Stimulated activated CD8-positive, alpha-beta memory T cell treated with anti-CD3 and anti-CD28 coated beads, Interleukin-7, amount 100 ng/mL, for 24 hours (primary cell): ENCODE measurements at places on chromosomes 1 and 21.

- DNase-seq: no peak
Measured at GRCh38 chr1:246674049-246674448, 50.2 kb upstream of the SCCPDH start.

DNA sequence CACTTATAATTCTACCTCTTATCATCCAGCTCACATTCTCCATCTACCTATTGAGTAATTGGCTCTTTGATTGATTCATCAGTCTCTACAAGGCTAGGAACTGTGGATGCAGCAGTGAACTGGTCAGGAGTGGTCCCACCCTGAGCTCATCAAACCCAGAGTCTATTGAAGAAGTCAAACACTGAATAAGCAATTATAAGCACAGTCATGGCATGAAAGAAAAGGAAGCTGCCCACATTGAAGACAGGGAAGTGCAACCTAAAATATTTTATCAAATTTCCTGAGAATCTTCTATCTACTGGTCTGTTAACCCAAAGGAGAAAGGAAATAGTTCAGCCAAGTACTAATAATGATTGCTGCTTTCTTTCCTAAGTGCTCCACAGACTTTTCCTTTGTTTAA, 35.7 kb downstream of the ACP6 start:
- DNase-seq: no peak

DNA sequence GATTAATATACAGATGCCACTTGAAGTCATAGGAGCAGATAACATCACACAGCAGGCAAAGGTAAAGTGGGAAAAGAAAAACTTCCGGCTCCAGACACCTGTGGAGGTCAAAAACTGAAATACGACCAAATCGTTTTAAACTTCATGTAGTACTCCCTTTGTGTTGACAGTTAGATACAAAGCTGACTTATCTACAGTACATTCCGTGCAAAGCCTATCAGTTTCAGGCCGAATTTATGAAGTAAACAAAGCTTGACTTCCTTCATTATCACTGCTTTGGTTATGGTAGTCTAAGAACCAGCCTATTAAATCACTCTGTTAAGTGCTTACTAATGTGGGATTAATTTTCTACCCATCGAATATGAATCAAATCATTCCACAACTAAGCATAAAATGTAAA, 156.3 kb downstream of the SMYD3 start:
- DNase-seq: no peak

- DNase-seq: no peak
Measured at GRCh38 chr1:87435484-87435883, 106.8 kb downstream of the LMO4 start.

DNA sequence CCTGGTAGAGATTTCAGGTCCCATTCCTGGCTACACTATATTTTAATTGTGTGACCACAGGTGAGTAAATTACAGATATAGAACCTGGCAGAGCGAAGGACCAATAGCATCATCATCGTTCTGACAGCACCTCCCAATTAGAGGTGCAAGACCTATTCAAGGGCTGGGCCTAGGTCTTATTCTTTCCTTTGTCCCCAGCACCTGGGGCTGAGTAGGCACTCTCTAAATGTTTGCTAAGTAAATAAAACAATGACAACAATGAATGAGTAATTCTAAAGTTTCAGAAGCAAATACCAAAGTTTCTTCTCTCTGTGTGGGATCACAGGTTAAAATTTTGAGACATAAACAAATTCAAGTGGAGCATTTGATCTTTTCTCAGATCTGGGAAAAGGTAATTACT, 32.7 kb downstream of the BEND5 start:
- DNase-seq: no peak

DNA sequence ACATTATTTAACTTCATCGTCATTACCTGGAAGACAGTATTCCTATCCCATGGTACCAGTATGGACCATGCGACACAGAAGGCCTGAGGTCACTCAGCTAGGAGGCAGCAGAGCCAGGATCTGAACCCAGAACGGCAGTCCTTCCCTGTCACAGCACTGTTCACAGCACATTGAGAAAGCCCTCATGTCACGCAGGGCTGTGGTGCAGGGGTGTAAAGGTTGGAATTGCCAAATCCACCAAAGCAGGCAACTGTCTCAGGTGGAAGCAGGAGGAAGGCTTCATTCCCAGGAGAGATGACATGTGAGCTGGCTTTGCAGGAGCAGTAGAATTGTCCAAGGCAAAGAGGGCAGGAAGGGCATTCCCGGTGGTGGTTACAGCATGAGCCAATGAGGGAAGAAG, 9.9 kb upstream of the TTC22 start:
- no peak for DNase-seq

DNA sequence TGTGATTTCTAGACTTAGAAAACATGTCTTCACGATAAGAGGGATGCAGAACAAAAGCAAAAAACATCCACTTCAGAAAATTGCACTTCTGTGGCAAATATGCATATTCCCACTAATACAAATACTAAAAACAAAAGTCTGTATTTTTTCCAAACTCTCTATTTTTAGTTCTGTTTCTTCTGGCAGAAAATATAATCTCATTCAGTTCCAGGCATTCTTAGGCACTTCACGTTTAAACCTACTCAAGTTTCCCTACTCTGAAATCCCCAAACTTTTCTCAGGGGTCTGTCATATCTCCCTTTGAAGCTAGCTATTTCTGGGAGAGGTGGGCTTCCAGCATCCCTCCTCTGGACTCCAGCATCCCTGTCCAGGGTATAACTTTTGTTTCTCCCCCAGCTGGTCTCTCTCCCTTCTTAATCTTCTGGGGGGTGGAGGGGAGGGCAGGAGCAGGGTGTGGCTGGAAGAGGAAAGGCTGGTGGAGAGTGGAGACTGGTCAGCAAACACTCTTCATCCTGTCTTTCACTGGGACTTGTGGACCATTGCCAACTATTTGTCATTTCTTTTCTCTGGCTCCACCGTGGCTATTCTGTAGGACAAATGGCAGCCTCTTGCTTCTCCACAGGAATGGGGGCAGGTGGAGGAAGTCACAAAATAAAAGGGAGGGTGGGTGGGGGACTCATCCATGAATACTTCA, 19.6 kb upstream of the NCF2 start:
- DNase-seq: no peak

GRCh38 chr1:161994175-161994668, 29.4 kb downstream of the OLFML2B start:
- DNase-seq: no peak

GRCh38 chr1:233248014-233248413, 47.5 kb downstream of the PCNX2 start:
- no peak for DNase-seq

- no peak for DNase-seq
Measured at GRCh38 chr21:41509733-41510132, 1.8 kb upstream of the TMPRSS2 start.

DNA sequence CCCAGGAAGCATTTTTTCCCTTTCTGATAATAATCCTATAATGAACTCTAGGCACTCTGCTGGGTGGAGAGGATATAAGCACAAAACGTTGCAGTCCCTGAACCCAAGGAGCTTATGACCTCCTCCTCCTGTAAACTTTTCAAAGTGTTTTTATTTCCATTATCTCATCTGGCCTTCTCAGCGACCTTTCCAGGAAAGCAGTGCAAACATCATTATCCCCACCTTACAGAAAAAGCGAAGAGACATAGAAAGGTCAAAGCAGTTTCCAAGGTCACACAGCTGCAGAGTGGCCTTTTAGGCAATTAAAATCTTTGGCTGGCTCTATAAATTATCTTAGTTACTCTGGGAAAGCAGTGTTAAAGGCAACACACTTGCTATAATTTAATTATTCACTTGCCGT, 63.8 kb downstream of the OLFML3 start:
- DNase-seq: no peak

GRCh38 chr1:233368106-233368788, 40.7 kb downstream of the MAP3K21 start:
- no peak for DNase-seq

- no peak for DNase-seq
Measured at GRCh38 chr21:38775733-38776132, 30.0 kb upstream of the ETS2 start.

- no peak for DNase-seq
Measured at GRCh38 chr1:34188418-34188817, 11.7 kb downstream of the C1orf94 start.

- no peak for DNase-seq
Measured at GRCh38 chr1:1179983-1180861, 6.5 kb downstream of the TTLL10 start.

DNA sequence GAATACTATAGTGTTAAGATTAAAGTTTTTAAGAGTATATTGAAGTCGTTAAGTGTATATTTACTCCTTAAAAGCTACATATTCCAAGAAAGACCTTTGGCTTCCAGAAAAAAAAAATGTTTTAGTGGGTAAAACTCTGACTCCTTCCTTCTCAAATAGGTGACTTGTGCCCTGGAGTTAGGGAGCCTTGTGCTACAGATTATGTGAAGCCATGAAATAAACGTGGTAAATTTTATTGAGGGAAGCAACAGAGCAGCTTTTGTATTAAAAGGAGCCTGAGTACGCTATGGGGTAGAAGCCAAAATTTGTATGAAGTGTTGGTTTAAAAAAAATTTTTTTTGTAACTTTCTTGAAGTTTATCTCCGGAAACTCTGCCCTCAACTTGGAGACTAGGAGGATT, 994 bp downstream of the RO60 start:
- no peak for DNase-seq

GRCh38 chr1:152110365-152110859, 4.8 kb downstream of the TCHH start:
- DNase-seq: no peak

- no peak for DNase-seq
Measured at GRCh38 chr1:179493323-179493722, 82.4 kb downstream of the NPHS2 start.

- DNase-seq: no peak
Measured at GRCh38 chr1:26164036-26164860, 4.5 kb downstream of the C1orf232 start.

- DNase-seq: no peak
Measured at GRCh38 chr1:65832296-65832695, 39.6 kb downstream of the PDE4B start.

DNA sequence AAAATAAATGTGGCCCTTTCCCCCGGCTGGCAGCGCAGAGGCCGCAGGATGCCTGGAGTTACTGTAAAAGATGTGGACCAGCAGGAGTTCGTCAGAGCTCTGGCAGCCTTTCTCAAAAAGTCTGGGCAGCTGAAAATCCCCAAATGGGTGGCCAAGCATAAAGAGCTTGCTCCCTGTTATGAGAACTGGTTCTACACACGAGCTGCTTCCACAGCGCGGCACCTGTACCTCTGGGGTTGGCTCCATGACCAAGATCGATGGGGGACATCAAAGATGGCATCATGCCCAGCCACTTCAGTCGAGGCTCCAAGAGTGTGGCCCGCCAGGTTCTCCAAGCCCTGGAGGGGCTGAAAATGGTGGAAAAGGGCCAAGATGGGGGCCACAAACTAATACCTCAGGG, 95.9 kb downstream of the LRIG2 start:
- DNase-seq: no peak

DNA sequence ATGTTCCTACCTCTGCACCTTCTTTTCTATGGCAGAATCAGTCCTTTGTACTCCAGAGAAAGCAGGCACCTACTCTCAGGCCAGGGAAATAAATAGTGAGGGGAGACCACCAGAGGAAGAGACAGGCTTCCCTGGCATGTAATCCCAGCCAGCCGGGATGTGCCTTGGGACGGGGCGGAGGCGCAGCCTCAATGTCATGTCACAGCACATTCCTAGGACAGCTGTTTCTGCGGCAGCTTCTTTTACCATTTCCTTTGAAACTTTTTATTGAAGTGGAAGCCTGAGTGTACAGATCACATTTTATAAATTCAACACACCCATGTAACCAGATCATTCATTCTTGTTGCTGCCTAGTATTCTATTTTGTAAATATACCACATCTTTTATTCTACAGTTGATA, 67.9 kb upstream of the ZNF326 start:
- no peak for DNase-seq

DNA sequence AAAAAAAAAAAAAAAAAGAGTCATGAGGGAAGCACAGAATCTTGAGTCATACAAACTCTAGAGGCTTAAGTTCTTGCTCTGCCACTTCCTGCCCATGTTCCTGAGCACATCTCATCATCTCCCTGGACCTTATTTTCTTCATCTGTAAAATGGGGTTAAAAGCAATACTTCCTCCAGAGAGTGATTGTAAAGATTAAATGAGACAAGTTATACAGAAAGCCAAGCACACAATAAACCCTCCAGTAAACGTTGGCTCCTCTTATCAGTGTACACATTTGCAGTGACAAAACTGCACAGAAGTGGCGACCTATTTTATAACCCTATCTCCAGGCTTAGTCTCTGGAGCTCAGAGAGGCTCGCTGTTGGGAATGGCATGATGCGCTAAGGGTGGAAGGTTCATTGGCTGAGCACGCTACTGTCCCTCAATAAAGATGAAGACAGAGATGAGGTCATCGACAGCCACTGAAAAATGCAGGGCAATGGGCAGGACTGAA, 82.1 kb downstream of the RRAGC start:
- DNase-seq: no peak

DNA sequence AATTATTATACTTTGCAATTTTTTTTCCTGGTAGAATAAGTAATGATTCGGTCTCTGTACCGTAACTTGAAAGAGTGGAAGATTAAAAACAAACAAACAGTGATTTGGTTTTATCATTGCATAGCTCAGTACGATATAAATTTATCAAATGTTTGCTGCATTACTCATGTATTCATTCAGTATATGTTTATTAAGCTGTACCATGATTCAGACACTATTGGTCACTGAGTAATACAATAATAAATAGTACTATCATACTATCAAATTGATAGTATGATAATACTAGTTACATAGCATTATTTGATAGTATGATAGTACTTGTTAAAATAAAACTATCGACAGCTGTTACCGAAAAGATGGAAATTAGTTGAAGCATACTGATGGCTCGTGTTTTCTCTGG, 12.1 kb downstream of the CENPF start:
- DNase-seq: no peak

DNA sequence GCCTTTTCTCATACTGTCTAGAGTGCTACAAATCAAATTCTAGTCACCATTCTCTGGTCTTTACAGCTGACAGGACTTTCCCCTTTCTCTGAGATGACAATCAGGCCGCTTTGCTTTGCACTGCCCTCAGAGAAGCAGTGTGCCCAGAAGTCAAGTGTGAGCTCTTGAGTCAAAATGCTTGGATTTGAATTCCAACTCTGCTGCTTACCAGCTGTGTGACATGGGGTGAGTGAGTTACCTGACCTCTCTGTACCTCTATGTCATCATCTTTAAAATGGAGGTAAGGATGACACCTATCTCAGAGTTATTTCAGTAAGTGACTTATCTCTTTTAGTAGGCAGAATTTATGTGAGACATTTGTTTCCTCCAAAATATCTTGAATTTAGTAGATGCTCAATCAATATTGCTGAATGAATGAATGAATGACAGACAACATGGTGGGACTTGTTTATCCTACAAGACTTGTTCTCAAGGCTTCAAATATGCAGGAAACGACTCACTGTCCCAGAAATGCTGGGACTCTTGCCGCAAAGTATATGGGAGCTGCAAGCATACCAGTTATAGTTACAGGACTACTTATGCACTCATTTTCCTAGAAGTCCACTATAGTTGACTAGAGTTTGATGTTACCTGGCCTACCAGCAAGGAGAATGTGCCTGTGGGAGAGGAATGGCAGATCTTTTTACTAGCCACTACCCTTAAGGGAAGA, 38.1 kb upstream of the A3GALT2 start:
- DNase-seq: no peak
